ENCODE measurements at places on chromosomes 7 and 10.

DNA sequence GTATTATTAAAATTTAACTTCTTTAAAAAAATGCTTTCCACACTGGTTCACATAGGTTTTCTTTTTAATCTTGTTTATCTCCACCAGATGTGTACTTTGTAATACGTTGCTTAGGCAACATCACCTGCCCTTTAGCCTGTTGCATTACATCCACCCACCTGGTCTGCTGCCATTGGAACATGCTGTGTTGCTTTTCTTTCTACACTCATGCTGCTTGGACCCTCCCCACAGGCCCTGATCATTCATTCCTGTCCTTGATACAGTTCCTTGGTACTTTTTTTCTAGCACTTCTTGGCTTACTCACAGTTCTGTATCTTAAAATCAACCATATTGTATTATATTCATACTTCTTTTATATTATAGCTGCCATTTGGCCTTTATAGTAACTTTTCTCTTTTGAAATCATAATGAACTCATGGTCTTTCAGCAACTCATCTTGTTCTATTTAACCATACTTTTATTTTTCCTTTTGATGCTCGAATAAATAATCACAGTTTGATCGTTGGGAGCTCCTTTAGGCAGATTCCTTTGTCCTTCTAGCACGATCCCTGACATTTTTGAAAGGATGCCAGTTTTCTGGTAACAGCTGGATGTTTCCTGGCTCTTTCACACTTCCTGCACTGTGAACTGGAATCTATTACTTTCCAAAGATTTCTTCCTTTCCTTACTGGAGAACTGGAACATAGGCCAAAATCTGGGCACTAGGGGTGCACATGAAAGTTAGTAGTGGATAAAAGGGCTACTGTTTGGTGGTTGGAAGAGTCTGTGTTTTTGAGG lies 125.1 kb downstream of the CDK14 start:
- no peak for DNase-seq

- no peak for DNase-seq
Measured at GRCh38 chr7:5429253-5429856, 5.7 kb upstream of the TNRC18 start.

GRCh38 chr10:32072025-32072800 lies 16.0 kb upstream of the KIF5B start:
- DNase-seq, result no peak

DNA sequence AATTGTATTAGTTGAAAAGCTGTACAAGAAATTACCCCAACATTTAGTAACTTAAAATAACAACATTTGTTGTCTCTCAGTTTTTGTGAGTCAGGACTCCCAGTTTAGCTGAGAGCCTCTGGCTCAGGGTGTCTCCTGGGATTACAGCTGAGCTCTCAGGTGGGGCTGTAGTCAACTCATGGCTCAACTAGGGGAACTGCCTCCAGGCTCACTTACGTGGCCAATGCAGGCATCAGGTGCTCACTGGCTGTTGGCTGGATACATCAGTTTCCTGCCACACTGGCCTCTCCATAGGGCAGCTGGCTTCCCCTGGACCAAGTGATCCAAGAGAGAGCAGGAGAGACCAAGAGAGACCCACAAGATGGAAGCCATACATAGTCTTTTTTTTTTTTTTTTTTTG lies 17.5 kb downstream of the CCNY start:
- DNase-seq, result no peak

DNA sequence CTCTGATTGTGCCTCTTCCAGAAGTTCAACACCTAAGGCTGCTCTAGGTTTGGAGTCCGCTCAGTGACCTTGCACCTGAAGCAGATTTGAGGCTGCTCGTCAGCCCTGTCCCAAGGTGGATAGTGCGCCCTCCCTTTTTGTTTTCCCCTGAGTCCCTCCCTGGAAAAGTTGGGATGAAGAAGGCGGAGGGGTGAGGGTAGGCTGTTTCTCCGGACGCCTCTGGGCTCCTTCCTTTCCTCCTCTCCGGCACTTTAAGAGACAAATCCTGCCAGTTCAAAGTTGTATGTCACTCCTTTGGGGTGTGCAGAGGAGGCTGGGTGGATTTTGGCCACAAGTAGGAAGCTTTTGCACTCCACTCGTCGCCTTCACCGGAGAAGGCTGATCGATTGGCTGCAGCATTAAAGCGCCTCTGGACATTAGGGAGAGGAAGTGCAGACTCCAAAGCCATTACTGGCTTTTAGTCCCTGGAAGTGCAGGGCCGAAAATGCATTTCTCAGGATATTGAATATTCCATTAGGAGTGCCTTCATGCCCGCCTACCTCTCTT lies 81.9 kb upstream of the PRKG1 start:
- no peak for DNase-seq

GRCh38 chr10:130479926-130480325 lies 343.7 kb downstream of the GLRX3 start:
- DNase-seq, result no peak

GRCh38 chr10:52390388-52390787 lies 76.3 kb downstream of the DKK1 start:
- no peak for DNase-seq

- no peak for DNase-seq
Measured at GRCh38 chr10:97333601-97334369, 744 bp downstream of the FRAT2 start.

DNA sequence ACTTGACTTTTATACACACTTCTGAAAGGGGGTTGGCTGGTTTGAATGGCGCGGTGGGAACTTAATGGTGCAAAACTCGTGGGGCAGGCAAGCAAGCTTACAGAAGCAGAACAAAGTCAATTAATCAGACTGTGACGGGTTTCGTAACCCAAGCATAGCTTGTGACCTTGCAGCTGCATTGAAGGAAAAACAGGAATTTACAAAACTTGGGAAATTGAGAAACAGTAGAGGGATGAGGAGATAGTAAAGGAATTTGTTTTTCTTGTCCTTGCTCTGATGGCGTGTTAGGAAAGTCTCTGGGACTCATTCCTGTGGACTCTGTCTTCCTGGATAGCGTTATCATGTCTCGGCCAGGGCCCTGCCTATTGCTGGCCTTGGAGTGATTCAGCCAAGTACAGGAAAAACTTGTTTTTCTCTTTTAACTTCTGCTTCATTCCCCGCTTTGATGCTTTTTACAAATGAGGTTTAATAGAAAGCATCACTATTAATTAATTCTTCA lies 220.0 kb upstream of the KCND2 start:
- DNase-seq, result no peak

GRCh38 chr7:7122701-7123281 lies 59.6 kb upstream of the C1GALT1 start:
- DNase-seq, result no peak

GRCh38 chr10:89120931-89121763 lies 86.0 kb downstream of the CH25H start:
- DNase-seq, result no peak

GRCh38 chr10:132634947-132635271 lies 97.3 kb downstream of the INPP5A start:
- DNase-seq, result no peak

DNA sequence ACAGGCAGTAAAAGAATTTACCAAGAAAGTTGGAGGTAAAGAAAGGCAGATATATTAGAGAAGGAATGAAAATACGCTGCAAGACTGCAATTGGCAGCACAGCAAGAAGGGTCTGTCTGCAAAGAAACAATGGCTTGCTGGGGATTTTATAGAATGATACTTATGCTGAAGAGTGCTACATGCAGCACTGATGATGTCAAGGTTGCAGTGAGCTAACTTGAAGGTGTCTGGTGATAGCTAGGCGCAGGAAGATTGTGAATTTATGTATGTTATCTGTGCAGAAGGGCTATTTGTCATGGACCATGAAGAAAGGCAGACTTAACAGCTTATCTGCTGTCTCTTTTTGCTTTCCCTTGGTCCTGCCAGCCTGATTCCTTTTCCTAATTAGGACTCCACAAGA lies 319.3 kb upstream of the KMT2E start:
- no peak for DNase-seq

DNA sequence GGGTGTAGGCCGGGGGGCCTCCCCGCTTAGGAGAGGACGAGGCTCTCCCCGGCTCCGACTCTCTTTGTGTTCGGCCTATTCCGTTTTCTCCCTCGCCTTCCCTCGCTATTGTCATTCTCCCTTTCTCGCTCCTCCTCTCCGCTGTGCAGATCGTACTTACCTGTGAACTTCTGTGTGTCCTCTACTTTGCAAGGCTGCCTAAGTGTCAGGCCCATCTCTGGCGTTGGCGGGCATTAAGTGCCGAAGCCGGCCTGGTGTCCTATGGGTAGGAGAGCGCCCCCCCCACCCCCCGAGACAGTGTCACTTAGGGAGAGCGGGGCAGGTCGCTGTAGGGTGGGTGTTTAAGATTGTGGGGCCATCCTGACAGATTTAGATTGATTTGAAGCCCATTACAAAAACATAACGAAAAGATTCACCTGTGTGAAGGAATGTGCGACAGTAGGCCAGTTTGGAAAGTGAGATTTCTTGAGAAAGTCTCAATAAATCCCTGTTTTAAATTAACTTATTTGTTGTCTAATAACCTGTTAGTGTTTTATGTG lies 579 bp downstream of the RBM33 start:
- no peak for DNase-seq

DNA sequence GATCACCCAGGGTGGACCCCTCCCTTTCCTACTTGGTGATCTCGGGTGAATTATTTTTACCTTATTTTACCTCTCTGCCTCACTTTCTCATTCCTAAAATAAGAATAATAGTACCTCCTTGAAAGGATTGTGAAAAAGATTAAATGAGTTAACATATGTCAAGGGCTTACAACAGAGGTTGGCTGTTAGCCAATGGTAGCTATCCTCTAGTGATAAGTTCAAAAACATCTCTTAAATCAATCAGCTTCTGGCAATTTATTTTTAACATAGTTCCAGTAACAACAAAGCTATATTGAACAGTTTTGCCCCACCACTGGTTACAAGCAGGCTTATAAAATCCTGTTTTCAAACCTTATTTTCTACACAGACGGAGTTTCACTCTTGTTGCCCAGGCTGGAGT lies 45.4 kb downstream of the TMEM168 start:
- no peak for DNase-seq

DNA sequence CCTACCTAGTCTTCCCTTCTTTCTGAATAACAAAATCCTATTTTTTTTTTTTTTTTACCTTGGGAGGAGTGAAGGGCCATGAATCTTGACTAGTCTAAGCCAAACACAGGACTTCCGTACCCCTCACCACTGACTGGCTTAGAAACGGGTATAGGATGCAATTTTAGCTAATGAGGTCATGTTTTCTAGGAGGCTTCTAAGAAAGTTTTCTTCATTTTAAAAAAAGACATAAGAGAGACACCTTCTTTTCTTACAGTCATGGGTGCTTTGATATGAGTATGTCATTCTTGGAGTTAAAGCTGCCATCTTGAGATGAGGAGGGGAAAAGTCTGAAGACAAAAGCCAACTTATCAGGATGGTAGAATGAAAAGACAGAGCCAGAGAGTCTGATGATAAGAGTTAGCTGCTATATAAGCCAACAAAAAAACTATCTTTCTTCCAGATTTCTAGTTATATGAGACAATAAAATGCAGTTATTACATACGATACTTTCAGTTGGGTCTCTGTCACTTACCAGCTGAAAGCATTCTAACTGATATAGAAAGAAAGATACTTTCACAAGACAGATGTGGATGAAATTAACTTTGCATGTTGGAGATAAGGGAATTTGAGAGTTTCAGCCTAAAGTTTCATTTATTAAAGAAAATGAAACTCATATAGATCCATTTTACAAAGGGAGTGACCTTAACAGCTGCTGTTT lies 34.0 kb downstream of the ZNF438 start:
- no peak for DNase-seq

- DNase-seq, result no peak
Measured at GRCh38 chr7:14858866-14859265, 43.7 kb downstream of the DGKB start.

DNA sequence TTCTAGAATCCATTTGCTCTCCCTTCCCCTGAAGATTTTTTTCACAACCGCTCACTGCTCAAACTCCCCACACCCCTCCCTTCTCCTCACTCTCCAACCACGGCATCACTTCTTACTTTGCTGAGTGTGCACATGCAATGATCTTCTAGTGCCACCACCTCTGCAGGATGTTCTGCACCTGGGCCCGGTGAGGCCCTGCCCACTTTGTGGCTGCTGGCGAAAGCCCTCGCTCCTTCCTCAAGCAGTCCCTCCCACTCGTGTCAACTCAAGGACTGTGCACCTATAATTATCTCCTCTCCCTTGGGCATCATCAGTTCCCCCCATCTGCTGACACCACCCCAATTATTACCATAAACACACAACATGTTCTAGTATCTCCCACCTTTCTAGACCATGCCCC lies 91.0 kb upstream of the LANCL2 start:
- DNase-seq, result no peak

DNA sequence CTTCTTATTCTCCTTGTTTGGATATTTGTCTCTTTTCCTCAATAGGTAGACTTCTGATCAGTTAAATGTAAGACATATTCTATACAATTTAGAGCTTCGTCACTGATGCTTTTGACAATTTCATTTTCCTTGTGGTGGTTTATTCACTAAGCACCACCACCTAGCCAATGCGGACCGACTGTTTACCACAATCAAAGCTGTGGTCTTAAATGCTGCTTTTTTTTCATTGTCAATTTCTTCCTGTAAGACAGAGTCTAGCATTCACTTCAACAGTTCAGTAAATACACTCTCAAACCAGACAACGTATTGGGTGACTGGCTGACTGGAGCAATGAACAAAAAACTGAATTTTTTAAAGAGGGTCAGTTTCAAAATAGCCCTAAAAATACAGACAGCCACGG lies 239.0 kb downstream of the DNAJB6 start:
- DNase-seq, result no peak

DNA sequence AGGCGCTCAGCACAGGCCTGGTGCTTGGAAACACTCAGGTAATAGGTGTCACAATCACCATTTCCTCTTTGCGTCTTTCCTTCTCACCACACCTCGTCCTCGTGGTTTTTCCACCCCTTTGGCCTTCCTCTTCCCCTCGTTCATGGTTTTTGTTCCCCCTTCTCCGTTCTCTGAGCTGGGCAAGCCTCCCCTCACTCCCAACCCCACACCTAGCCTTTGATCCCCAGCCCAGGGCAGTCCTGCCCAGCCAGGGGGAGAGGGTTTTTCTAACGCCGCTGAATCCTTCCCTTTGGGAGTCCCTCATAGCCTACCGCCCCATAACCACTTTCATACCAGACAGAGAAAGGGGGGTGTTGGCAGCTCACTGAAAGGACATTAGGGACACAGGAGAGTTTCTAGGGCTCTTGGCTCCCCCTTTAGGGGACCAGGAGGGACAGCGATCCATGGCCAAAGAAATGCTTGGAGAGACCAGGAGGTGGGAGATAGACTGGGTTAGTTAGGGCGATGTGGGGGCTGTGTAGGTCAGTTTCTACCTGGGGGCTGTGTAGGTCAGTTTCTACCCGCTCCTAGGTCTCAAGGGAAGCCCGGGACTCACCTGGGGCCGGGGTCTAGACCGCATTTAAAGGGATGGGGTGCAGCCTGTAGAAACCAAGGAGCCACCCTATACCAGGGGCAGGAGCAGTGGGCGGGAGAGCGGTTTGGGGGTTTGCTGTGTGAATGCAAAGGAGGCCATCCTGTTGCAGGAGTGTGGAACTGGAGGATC lies 1.4 kb downstream of the EPHB4 start:
- no peak for DNase-seq

DNA sequence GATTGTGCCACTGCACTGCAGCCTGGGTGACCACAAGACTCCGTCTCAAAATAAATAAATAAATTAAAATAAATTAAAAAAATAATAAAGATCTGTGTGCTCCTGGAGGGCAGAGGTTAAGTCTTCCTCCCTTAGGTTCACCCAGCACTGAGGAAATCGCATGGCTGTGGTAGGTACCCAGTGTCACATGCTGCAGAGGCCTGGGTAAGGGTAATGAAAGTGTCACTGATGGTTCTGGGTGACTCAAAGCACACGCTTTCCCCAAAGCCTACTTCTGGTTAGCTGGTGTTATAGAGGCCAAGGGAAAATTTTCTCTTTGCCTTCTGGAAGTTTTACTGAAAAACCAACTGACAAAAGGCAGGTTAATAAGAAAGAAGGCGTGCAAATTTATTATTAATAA lies 88.8 kb upstream of the ITGB1 start:
- no peak for DNase-seq
